ENCODE measurements at places on chromosomes 3 and 15.

DNA sequence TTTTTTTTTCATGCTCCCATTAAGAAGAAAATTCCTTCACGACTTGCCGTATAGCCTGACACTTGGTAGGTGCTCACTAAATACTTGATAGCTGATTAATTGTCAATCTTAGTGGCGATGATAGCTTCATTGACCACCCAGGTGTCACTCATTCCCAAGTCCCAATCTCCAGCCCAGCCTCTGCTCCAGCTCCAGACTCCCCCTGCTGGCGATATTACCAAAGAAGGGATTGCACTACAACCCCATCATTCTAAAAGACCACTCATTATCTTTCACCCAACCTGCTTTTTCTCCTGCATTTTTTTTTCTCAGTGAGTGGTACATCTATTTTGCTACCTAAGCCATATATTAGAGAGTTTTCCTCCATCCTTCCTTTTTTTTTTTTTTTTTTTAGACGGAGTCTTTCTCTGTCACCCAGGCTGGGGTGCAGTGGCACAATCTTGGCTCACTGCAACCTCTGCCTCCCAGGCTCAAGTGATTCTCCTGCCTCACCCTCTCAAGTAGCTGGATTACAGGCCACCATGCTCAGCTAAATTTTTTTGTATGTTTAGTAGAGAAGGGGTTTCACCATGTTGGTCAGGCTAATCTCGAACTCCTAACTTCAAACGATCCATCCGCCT is 19.5 kb upstream of the COMMD2 start:
- peak; percentile 43 for DNase-seq

DNA sequence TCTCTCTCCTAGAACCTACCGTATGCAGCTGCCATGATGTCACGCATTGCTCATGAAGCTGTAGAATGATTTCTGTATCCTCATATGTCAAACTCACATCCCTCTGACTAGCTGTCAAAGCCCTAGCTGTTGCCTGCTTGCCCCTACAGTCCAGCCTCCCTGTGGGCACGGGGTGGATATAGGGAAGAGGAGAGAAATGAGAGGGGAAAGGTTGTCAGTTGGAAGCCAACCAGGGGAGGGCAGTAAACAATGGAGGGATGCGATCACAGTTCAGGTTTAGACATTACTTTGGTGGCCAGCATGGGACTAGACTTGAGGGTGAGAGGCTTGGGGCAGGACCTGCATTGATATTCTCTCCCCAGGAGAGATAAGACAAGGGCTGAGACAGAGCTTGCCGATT is 1.7 kb upstream of the HDGFL3 start:
- no peak for DNase-seq

GRCh38 chr3:16883057-16883722 is 1.6 kb upstream of the PLCL2 start:
- DNase-seq: peak; percentile 54

DNA sequence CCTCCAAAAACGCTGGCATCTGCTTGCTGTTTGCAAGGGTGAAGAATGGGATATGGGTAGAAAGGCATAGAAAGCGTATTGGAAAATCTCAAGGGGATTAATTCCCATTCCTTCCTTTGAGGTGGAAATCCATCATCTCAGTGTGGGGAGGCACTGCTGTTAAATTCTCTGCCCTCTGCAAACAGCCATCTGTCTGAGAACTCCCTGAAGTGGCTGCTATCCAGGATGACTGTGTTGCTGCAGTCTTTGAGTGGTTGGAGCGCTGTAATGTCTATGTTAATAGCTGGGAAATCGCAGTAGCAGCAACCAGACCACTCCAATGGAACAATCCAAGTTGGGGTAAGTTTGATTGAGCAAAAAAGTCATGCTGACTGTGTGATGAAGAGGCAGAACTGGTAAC is 625.9 kb downstream of the NLGN1 start:
- DNase-seq: no peak

DNA sequence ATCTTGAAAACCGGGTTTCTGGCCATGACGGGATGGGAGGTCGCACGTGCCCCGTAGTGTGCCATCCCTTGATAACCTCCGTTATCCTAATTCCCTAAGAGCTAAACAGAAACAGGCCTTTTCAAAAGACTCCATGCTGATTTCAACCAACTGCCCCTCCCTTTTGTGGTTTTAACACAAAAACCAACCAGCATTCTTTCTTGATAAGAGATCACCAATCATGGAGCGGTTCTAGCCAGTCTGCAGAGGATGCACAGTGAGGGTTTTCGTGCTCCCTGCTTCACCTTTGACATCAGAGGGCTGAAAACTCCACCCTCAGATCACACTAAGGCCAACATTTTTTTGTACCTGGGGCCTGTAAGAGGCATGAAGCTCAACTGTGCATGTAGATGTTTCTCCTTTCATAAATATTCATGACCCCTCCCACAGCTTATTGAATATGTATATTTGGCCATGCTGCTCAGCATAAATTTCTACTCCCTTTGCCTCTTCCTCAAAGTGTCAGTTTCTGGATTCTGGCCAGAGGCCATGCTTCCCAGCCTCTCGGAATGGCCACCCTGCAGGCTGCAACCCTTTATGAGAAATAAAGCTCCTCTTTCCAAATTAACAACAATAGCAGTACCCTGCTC is 41.3 kb downstream of the FAM3D start:
- DNase-seq: no peak

GRCh38 chr3:176354843-176355242 is 842.4 kb downstream of the TBL1XR1 start:
- DNase-seq: no peak

- no peak for DNase-seq
These were observed 125.4 kb upstream of the MME start for GRCh38 chr3:154954757-154955156.

DNA sequence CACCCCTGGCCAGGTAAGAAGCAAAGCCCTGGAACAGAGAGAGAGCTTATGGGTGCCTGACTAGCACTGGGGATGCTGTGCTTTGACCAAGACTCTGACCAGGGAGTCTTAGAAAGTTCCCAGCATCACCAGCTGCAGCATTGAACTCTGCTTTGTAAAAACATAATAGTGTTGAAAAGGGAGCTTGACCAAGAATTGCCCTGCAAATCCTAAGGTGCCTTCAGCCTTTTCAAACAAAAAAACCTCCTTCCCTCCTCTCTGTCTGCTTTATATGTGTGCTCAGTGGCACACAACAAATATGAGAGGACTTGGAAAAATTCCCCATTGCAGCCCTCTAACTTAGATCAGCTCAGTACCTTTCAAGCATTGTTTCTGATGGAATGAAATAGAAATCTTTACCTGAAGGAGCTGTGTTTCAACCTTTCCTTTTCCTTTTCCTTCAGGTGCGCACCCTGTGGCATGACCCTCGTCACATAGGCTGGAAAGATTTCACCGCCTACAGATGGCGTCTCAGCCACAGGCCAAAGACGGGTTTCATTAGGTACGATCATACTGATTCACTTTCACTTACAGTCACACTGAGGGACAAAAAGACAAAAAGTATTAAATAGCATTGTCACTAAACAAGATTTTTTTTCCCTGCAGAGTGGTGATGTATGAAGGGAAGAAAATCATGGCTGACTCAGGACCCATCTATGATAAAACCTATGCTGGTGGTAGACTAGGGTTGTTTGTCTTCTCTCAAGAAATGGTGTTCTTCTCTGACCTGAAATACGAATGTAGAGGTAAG is 13.0 kb downstream of the THBS1 start:
- no peak for DNase-seq

DNA sequence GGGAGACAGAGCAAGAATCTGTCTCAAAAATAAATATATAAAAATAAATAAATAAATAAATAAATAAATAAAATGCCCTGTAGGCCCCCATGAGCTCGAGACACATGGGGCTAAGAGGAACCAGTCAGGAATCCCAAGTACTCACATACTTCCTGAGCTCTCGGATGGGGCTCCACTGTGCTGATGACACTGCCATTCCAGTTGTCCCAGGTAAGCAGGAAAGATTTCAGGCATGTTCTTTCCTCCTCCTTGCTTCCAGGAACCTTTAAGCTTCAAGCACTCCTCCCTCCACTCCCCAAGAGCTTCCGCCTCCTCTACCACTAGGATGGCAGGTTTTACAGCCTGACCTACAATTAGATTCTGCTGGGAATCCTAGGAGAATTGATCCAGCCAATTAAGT is 113.4 kb downstream of the SLC49A4 start:
- DNase-seq: no peak

GRCh38 chr3:177751770-177752169 is 554.5 kb upstream of the TBL1XR1 start:
- DNase-seq: peak; percentile 27

DNA sequence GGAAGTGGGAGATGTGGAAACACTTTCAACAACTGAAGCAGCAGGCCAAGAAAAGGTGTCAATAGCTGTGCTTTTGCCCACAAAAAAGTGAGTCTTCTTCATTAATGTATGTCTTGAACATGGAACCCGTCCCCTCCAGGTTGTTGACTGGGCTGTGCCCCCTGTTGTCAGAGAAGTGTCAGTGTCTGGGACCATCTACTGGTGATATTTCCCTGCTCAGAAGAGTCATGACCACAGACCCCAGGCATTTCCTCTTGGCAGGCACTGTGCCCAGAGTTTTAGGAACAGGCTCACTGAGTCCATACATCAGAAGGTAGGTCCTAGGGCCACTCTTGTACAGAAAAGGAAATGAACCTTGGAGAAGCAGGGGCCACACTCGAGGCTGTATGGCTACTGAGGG is 54.8 kb upstream of the LARS2 start:
- DNase-seq: no peak

DNA sequence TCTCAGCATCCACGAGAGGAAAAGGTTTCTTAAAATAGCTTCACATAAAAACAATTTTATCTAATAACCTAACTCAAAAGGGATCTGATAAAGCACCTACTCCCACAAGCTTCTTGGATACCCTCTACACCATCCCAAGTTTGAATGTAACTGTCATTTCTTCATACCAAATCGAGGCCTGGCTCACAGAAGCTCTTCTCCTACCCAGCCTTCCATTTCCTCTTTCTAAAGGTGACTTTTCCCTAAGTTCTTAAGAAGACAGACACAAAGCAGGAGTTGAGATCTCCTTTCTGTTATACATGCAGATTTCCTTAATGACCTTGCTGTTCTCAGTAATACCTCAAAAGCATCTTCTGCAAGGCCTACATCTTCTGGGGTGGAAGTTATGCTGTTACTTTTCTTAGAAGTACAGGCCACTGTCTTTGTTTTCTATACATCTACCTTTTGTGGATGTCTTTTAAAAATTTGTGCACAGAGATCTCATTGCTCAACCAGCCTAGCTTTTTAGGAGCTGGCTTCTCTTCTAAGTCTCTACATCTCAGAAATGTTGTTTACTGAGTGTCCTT is 3.4 kb upstream of the LRRIQ4 start:
- DNase-seq: no peak

DNA sequence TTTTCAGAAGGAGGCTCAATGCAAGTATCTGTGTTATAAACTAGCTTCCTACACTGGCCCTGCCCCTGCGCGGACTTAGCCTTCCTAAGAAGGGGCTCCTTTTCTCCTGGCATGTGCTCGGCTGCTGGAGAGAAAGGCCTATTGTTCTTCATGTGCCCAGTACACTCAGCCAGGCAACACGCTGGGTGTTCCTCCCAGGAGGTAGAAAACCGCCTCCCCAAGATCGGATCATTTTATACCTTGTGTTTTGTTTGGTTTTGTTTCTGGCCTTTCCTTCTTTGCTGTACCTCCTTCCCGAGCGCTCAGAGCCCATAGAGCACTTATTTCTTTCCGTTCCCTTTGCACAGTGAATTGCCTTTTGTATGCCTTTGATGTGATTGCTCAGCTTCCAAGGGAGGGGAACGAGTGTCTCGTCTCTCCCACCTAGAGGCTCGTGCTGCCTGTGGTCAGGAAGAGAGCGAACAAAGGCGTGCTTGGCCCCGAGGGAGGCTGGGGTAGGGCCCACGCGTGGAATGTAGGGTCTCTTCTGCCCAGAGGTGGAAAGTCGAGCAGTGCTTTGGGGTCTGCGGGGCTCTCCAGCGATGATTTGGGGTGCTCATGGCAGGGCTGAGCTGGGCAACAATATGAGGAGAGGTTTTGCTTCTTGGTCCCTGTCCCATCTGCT is 30.0 kb downstream of the CCNL1 start:
- no peak for DNase-seq

- DNase-seq: peak; percentile 32
These were observed 166.9 kb upstream of the FAM3D start for GRCh38 chr3:58833491-58833890.

DNA sequence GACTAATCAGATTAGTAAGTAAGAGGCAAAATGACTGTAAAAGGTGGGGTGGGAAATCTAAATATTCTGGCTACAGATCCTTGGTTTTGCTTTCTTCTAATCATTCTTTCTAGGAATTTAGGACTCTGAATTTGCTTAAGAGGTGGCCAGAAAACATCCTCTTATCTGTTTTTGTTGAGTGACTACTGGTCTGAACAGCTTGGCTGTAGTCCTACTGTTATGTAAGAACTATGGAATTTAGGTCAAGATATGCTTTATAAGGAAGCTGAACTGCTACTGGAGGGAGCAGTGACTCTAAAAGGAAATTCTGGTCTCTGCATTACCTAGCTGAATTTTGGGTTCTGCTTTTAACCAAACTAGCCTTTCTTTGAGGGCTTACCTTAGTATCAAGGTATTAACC is 33.5 kb upstream of the CSPG5 start:
- no peak for DNase-seq

GRCh38 chr3:156675830-156676767 is 1.7 kb downstream of the TIPARP start:
- DNase-seq: peak; percentile 28

DNA sequence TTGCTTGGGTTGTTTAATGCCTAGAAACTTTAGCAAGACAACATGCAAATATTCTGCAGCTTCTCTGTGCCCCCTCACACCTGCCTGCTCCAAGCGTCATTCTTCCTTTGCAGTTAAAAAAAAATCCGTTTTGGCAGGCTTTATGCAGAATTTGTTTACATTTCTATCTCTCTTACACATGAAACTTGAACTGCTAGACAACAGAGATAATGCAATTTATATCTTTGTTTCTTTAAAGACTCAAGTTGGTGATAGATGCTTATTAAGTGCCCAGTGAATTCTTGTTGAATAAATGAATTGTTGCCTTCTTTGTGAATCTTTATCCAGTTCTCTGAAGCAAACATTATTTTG is 53.2 kb downstream of the CHST2 start:
- DNase-seq: no peak

GRCh38 chr15:98878862-98879261 is 128.7 kb downstream of the PGPEP1L start:
- DNase-seq: no peak

DNA sequence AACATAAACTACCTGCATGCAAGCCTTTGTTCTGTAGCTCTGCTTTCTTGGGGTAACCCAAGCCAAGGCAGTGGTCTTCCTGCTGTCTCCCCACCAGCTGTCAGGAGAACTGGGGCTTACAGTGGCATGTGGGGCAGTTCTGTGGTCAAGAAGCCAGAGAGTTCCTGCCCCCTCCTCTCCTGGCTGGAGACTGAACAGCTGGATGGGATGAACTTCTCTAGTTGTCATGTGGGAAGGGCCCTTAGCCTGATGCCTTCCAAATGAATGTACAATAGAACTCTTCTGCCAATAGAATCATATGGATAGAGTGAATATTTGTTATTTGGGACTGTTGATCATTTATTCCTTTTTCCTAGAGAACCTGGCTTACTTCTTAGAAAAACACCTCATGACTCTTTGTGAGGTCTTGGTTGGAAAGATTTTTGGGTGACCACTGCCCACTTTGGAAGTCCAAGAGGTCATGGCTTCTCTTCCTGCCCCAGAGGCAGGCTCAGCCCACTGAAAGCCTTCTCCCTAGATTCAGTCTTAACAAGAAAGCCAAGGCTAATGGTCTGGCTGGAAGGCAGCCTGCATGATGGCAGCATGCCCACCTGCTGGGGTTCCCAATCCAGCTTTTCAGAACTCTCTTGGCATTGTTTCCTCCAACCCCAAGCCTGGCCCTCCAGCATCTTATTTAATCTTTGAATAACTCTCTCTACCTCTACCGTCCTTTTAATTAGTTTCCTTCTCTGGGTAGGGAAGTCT is 462.9 kb upstream of the PROK2 start:
- peak; percentile 56 for DNase-seq

GRCh38 chr3:128697341-128697740 is 28.6 kb upstream of the RAB7A start:
- DNase-seq: no peak
